ENCODE measurements at places on chromosomes 4 and X.

GRCh38 chr4:182126096-182126495 lies 117.1 kb upstream of the TENM3 start:
- ATAC-seq = no peak

DNA sequence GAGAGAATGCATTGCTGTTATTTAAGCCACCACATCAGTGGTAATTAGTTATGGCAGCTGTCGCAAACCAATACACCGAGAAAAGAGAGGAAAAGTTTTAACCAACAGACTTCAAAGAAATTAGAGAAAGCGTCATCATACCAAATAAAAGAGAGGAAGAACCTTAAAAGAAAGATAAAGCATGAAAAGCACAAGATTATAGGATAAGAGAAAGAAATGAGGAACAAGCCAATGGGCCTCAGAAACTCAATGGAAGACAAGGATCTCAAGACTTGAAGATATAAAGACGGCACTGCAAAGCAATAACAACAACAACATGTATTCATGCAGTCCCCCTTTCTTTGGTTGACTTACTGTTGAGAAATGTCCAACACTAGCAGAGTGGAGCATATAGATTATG lies 22.8 kb upstream of the ASMTL start:
- no peak for ATAC-seq

DNA sequence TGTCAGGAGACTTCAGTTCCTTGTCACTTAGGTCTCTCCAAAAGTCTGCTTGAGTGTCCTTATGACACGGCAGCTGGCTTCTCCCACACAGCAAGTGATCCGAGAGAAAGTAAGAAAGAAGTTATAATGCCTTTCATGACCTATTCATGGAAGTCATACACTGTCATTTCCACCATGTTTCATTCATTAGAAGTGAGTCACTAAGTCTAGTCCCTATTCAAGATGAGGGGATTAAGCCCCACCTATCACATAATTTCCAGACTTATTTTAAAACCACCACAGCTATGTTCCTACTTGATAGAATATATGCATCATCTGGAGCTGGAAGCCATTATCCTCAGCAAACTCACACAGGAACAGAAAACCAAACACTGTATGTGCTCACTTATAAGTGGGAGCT lies 25.2 kb upstream of the COL25A1 start:
- ATAC-seq = no peak

GRCh38 chr4:120821029-120821428 lies 101.5 kb downstream of the PRDM5 start:
- no peak for ATAC-seq

DNA sequence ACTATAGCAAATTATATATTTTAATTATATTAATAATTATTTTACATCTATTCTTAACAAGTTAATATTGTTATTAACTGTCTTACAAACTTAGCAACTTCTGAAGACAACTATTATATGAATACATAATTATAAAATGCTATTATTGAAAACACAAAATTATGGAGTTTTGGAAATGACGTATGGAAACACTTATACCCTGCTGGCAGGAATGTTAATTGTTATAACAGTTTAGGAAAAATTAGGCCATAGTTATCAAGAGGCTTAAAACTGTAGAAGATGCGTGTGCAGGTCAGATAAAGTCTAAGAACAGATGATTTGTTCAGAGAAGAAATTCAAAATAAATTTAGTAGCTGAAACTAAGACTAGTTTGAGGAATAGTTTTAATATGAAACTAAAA lies 211.7 kb downstream of the FAT4 start:
- ATAC-seq = no peak

- no peak for ATAC-seq
These were observed 945.0 kb upstream of the INTU start for GRCh38 chr4:126687655-126688358.

DNA sequence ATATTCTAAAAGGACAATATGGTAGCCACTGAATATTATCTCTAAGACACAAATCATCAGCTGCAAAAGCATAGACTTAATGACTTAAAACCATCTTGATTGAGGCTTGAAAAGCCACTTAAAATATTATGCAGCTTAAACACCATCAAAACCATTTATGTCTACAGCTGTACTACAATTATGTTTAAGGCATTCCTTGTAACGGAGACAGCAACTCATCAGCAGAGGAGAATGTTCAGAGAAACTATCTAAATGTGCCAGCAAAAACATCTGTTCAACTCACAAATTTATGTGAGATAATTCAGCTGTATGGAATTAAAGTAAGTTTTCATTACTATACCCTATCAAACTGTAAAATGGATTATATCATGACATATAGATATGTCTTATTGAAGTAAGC lies 147.9 kb upstream of the CTSO start:
- ATAC-seq = no peak

GRCh38 chr4:43243433-43244116 lies 351.1 kb downstream of the GRXCR1 start:
- no peak for ATAC-seq

GRCh38 chrX:154142386-154142785 lies 1.7 kb upstream of the OPN1LW start:
- ATAC-seq = no peak

DNA sequence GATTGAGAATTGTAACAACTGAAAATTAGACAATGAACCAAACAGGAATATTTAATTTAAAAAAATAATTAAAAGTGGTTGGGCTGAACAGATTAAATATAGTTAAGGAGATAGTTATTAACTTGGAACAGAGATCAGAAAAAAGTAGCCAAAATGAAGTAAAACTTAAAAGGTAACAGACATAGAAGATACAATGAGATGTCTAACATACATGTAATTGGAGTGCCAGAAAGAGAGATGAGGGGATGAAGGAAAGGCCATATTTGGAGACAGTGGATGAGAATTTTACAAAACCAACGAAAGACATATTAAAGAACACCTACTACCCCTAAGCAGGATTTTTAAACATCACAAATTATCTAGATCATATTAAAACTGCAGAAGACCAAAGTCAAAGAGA lies 8.0 kb downstream of the TBC1D9 start:
- no peak for ATAC-seq

DNA sequence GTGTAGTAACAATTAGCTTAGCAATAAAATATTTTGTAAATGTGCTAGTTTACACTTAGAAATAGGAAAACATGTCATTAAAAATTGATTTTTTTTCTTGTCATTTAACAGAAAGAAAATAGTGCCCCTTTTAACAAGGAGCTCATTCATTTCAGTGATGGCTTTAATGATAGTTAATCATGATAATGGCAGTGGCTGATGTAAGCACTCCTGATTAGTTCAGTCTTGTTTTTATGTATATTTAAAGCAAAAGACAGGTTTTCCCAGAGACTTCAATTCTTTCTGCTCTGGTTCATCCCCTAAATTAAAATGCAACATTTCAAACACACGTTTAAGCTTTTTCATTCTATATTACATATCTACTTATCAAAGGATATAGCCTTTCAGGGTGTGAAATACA lies 1039.5 kb upstream of the PCDH7 start:
- no peak for ATAC-seq

GRCh38 chr4:100106982-100107381 lies 83.3 kb downstream of the DDIT4L start:
- no peak for ATAC-seq

- ATAC-seq = no peak
These were observed 531.1 kb upstream of the SLIT2 start for GRCh38 chr4:19720610-19721009.

- no peak for ATAC-seq
These were observed 2.0 kb upstream of the CXorf66 start for GRCh38 chrX:139967300-139967699.

DNA sequence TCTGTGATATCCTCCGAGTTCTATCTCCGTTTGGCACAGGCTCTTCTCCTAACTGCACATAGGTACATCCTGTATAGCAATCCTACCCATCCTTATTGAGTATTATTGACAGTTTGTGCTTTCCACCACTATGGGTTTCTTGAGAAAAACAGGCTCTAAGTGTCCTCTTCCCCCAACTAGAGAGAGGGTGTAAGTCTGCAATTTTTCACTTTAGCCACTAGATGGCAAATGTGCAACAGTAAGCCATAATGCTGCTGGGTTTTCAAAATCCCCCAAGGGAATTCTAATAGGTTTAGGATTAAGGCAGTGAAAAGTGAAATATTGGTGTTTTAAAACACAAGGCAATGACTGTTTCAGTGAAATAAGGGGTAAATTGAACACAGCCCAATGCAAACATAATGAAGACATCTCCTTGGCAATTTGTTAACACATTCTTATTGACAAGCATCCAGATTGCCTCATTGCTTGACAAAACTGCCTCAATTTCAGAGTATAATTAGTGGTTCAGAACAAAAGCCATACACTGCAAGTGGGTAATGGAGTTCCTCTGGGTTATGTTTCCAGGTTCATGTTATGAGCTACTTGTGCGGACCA lies 239.0 kb upstream of the HTR2C start:
- peak; percentile 92 for ATAC-seq

DNA sequence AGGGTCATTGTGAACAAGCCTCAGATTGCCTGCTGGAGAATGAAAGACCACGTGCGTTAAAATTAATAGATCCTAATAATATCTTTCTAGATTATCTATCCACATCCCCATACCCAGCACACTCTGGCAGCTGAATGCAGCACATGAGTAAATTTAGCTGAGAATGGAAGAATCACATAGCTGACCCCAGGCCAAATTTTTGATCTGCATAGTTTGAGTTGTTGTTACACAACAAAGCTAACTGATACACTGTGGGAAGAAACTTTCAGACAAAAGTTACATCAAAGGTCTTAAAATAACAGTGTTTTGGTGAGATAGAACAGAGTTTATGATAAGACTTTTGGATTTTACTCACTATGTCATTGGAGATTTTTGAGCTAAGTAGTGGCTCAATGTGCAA lies 72.4 kb upstream of the ANXA10 start:
- no peak for ATAC-seq

DNA sequence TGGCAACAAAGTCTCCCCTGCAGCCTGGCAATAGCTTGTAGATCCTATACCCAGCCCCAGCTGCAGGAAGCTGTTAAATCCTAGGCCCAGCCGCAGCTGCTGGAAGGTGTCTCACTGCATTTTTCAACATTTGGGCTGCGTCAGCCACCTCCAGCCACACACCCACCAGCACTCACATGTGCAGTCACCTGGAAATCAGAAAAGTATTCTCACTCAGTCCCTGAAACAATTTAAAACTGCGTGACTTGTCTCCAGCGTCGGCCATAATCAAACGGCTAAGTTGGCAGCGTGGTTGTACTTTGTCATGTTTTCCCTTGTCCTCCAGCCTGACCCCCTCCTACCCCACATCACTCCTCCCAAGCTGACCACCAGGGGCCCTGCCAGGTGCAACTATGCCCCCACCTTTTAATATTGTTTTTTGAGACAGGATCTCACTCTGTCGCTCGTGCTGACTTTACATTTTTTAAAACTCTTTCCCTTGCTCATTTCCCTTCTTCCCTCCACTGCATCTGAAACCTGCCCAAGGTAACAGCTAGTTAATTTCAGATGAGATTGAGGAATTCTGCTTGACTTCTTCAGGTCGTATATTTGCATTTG lies 97.2 kb upstream of the FRG1 start:
- ATAC-seq = no peak

DNA sequence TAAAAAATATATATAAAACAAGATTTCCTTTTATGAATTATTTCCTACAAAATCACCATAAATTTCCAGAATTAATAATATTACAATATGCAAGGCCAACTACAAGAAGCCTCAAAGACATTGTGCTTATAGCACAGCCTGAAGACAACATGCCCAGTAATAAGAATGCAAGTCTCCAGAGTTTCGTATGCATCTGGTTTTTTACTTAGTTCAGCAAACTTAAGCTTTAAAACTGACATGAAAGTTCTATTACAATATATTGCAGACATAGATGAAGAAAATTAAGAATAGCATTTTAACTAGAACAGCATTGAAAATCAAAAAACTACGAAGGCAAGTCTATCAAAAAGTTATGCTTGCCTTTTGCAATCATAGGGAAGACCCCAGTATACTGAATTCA lies 107.6 kb downstream of the PRDM5 start:
- no peak for ATAC-seq

DNA sequence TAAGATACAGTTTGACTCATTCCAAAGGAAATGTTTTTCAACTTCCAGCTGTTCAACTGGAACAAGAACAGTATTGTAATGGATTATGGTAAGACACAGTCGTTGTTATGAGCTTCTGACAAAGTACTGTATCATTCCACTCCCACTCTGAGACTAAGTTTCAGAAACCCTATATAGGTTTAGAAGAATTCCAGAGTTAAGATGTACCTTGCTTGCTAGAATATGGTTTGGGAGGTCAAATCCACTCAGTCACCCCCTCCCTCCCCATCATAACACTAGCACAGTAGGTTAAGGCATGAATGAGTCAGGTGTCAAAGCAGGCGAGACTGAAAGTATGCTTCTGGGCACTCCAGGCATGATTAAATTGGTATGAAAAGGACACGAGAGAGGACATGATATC lies 339.7 kb downstream of the DMD start:
- ATAC-seq = no peak

- ATAC-seq = peak; percentile 14
These were observed 114.8 kb upstream of the VAMP7 start for GRCh38 chrX:155766321-155766720.

GRCh38 chr4:15882675-15883086 lies 55.9 kb downstream of the FGFBP1 start:
- ATAC-seq = peak; percentile 93

- ATAC-seq = peak; percentile 93
These were observed 66.2 kb upstream of the TACR3 start for GRCh38 chr4:103786014-103786413.

DNA sequence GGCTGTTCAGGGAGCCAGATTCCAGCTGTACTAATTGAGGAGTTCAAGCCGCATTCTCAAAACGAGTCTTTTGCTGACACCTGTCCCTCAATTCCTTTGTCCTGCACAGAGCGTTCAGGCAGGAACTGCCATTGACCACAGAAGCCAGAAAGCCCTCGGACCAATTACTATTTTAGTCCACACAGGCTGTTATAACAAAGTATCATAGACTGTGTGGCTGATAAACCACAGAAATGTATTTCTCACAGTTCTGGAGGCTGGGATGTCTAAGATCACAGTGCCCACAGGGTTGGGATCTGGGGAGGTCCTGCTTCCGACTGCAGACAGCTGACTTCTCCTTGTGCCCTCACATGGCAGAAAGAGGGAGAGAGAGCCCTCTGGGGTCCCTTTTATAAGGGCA lies 119.8 kb upstream of the ATP6AP2 start:
- no peak for ATAC-seq

DNA sequence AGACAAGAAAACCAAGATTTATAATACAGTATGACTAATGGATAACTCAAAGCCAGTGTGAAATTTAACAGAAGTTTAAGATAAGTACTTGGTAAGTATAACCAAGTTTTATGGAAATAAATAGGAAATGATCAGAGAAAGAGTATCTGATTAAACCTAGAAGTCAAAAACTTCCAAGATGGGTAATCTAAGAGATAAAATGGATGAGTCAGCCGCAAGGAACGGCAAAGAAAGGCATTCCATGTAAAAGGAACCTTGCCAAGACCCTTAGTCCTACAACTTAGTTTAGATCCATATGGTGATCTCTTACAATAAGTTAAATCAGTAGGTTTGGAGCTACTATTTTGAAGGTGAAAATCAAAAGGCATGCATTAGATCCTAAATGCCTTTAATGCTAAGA lies 34.8 kb downstream of the LIN54 start:
- peak; percentile 89 for ATAC-seq

GRCh38 chr4:11228530-11228929 lies 200.2 kb downstream of the HS3ST1 start:
- no peak for ATAC-seq
